ENCODE measurements at places on chromosomes 1 and 21.

DNA sequence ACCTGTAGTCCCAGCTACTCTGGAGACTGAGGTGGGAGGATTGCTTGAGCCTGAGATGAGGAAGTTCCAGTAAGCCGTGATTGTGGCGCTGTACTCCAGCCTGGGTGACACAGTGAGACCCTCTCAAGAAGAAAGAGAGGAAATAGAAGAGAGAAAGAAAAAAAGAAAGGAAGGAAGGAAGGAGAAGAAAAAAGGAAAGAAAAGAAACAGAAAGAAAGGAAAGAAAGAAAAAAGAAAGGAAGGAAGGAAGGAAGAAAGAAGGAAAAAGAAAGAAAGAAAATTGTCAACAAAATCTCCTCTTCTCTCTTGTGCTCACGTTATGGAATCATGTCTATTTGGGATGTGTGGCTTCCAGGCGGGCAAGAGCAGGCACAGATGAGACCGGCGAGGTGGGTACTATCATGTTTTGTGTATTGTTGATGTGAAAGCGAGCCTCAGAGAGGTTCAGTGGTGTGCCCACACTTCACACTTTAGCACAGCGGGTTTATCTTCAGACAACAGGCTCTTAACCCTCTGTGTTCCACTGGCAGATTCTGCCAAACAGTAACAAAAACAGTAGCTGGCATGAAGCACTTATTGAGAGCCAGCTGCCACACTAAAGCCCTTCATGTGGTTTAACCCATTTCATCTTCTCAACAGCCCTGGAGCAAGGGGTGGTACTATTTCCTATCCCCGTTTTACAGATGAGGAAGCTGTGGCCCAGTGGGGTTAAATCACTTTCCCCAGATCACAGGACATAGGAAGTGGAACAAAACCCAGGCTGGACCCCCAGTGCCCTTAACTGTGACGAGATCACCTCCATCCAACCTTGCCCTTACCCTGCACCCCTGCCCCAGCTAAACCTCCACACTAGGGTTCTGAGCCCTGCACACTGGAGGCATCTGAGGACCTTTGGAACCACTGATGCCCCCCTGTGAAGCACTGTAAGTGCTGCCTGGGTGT, 94.7 kb upstream of the TARDBP start:
- DNase-seq = no peak

GRCh38 chr1:189315035-189315901, 1162.4 kb downstream of the BRINP3 start:
- no peak for DNase-seq

DNA sequence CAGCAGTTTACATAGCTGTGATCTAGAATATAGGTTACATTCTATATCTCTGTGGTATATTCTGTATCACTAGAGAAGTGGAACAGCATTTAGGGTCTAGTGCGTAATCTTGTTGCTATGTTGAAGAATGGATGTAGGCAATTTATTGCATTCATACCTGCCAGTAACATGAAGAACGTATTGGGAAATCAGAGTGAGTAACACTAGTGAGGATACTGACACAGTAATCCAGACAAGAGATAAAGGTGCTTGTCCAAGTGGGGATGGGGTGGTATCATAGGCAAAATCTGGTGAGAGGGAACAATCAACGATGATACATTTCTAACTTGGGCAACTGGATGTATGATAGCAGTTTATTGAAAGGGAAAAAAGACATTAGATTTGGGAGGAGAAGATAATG, 9.8 kb downstream of the PPP2R5A start:
- DNase-seq = no peak

GRCh38 chr1:199010492-199010891, 371.7 kb downstream of the PTPRC start:
- no peak for DNase-seq

DNA sequence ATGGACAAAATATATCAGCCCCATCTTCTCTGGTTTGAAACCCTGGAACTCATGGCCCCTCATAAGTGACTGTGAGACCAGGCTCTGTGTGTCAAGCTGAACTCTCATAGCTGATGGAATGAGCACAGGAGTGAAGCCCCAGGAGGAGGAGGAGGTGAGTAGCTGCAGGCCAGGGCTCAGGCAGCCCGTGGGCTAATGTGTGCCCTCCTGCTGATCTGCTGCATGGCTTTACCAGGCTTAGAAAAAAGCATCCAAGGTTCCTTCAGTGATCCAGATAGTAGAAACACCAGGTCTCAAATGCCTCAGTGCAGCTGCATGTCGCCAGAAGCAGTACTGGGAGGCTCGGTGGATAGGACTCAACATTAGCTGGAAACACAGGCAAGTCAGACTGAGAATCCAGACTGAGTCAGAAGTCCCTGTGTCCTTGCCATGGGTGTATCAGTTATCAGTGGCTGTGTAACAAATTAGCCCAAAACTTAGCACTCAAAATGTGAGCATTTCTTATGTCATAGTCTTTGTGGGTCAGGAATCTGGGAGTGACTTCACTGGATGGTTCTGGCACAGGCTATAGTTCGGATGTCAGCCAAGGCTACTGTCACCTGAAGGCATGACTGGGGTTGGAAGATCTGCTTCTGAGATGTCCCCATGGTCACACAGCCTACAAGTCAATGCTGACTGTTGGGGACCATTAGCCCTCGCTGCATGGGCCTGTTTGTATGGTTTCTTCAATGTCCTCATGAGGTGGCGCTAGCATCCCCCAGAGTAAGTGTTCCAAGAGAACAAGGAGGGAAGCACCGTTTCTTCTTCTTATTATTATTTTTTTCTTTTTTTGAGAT, 255.4 kb upstream of the IRF2BP2 start:
- no peak for DNase-seq

DNA sequence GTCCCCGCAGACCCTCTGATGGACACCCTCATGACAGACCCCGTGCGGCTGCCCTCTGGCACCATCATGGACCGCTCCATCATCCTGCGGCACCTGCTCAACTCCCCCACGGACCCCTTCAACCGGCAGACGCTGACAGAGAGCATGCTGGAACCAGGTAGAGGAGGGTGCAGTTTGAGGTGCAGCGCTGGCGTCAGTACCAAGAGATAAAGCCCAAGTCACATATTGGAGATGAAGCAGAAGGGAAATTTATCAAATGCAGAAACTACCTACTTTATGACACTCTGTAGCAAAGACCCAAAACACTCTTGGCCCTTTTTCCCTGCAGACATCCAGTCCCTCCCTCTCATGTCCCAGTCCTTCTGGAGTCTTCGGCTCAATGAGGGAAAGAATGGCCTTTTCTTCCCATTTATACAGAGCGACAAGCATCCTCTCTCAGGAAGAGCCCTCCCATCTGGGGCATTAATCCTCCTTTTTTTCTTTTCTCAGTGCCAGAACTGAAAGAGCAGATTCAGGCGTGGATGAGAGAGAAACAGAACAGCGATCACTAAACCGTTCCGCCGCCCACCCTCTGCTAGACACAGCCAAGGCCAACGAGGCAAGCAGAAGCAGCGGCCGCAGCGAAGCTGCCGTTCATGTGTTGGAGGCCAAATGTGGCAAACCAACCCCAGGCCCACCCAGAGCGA, 30.8 kb upstream of the KIF1B start:
- no peak for DNase-seq

DNA sequence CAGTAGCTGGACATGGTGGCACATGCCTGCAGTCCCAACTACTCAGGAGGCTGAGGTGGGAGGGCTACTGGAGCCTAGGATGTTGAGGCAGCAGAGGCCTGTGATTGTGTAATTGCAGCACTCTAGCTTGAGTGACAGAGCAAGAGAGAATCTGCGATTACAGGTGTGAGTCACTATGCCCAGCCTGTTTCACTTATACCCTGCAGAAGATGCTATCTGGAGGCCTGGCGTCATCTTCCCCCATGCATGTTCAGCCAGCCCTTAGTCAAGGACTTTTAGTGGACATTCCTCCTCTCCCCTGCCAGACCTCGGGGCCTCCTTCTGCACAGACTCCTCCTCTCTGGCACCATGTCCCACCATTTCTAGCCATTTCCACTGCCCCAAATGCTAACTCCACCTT, 36.3 kb upstream of the RCC2 start:
- DNase-seq = no peak

GRCh38 chr1:111275079-111275478, 15.6 kb upstream of the CHIA start:
- no peak for DNase-seq

DNA sequence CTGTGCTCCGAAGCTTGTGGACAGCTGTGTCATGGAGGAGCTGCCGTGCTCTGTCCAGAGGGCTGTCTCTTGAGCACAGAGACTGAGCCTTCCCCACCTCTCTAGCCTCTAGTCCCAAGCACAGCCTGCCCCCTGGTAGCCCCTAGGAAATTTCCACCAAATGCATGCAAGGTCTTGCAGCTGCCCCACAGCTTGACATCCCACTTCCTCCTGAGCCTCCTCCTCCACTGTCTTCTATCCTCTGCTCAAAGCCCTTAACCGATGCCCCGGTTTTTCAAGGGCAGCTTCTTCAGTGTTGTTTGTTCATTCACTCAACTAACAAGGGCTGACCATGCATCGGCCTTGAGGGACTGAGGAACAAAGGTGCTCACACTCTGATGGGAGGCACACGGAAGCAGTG, 20.6 kb upstream of the PROK1 start:
- no peak for DNase-seq

DNA sequence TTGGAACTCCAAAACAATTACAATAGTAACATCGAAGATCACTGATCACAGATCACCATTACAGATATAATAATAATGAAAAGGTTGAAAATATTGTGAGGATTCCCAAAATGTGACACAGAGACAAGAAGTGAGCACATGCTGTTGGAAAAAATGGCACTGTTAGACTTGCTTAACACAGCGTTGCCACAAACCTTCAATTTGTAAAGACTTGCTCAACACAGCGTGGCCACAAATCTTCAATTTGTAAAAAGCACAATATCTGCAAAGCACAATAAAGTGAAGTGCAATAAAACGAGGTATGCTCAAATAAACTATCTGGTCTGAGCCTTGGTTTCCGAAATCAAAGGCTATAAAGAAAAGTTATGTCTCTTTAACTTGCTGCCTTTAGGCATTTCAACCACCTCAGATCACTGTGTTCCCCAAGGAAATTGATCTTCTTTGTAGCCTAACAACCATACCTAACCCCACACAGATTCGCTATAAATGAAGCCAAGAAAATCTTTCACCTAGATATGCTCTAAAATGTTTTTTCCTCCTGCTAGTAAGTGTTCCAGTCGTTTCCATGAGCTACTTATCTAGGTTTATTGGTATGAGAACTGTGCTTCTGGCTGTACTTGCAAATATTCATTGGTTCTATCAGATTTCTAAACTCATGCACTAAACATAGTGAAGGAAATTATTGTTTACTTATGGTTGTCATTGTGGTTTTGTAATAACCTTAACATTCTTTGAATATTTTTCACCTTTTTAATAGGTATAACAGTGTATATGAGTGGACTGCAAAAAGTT, 13.1 kb upstream of the LPGAT1 start:
- no peak for DNase-seq

- DNase-seq = no peak
Measured at GRCh38 chr21:44437371-44437695, 18.0 kb upstream of the LRRC3 start.

DNA sequence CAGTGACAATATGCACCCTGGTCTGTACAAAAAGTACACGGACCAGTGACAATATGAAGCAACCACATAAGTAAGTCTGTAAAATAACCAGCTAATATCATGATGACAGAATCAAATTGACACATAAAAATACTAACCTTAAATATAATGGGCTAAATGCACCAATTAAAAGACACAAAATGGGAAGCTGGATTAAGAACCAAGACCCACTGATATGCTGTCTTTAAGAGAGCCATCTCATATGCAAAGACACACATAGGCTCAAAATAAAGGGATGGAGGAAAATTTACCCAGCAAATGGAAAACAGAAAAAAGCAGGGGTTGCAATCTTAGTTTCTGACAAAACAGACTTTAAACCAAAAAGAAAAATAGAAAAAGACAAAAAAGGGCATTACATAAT, 70.4 kb upstream of the VCAM1 start:
- no peak for DNase-seq

- DNase-seq = no peak
Measured at GRCh38 chr1:212470059-212470458, 37.3 kb downstream of the NENF start.

DNA sequence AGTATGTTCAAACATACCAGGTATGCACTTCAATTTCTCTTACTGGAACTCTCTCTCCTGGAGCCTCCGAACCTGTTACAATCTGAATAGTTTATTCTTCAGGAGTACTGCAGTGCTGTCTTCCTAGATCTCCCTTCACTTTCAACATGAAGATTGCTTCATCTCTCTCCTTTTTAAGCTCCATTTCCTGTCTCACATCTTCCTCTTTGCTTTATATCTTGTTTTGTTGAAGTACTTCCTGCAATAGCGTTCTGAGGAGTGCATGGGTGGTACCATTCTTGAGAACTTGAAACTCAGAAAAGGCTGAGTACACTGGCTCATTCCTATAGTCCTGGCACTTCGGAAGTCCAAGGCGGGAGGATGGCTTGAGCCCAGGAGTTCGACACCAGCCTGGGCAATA, 15.7 kb upstream of the C1orf146 start:
- no peak for DNase-seq

DNA sequence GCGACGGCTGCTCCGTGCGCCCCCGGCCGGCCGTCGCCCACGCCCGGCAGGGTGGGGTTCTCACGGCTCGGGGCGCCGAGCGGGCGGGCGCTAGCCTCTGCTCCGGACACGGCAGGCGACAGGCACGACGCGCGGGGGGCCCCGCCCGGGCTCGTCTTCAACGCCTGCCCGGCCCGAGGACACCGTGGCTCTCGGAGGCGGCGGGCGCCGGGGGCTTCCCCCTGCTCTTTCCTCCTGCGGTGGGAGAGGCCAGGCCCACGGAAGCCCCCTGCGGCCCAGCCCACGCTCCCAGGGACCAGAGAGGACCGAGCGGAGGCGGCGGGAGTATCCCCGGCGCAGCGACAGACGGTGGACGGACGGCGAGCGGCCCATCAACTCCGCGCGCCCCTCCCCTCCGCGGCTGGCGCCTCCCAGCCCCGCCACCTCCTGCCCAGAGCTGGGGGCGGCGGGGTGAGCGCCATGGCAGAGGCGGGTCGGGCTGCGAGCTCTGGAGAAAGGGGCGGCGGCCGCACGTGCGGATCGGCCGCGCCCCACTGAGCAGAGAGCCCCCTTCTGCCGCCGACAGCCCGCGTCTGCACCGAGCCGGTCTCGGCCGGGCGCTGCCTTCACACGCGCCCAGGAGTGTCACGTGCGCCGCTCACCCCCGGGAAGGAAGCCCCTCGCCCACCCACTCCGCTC, at the start of the genes SHE and TDRD10:
Gene SHE, minus strand, starts transcription at position 347 of the 678 bp plus-strand sequence. CDS start 386 bp downstream, outside the sequence.
Gene TDRD10, plus strand, starts transcription at position 154 of the 678 bp plus-strand sequence. CDS start 4,685 bp downstream, outside the sequence.
- DNase-seq = peak; percentile 12

Measured in activated naive CD4-positive, alpha-beta T cell (primary cell).